ENCODE measurements at places on chromosomes 11 and 22.

- no peak for DNase-seq
These were observed 144.0 kb downstream of the CRYBB2 start for GRCh38 chr22:25363474-25363873.

DNA sequence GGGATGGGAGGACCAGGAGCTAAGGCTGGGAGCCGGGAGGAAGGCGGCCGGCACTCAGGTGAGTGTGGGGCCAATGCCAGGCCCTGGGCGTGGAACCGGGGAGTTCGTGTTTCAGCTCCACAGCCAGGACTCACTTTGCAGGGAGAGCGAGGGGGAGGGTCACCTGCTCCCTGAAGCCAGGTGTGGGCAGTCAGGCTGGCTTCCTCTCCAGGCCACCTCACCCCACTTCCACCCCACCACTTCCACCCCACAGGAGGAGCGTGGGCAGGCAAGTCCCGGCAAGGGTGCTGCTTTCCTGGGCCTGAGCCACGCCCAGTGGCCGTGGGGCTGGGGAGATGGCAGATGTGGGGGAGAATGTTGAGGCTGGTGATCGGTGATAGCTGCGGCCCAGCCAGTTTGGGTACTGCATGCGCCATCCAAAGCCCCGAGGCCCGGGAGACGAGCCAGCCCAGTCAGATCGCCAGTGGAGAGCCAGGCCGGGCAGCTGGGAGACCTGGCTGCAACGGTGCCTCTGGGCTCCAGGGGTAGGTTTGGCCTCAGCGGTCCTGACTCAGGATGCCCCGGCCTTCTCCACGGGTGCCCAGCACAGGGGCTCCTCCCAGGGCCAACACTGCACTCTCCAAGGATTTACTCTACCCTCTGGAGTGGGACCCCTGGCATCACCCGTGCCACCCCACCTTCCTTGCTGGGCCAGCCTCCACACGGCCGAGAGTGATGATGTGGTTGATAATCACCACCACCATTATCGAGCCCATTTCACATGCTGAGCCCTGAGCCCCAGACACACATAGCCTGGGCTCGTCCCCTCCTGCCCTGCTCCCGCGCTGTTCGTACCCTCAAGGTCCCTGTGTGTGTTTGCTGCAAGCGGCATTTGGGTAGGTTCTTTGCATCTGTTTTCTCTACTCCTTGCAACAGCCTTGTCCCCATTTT is 93.8 kb downstream of the WNT7B start:
- DNase-seq: no peak

GRCh38 chr22:41481925-41482318 is 13.0 kb downstream of the ACO2 start:
- no peak for DNase-seq

DNA sequence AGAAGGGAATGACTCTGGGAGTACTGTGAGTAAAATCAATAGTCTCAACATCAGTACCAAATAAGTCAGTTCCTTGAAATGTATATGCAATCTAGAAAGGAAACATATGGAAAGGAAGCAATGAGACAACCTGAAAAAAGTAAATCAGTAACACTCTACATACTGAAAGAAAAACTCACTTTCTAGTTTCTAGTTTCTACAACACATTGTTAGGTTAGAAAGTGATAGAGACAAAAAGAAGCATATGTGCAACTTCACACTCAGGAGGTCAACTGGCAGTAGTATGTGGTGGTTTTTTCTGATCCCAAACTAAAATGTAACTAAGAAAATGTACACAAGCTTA is 156.5 kb upstream of the SOX6 start:
- DNase-seq: no peak

GRCh38 chr11:113329725-113330124 is 15.3 kb downstream of the TTC12 start:
- no peak for DNase-seq

DNA sequence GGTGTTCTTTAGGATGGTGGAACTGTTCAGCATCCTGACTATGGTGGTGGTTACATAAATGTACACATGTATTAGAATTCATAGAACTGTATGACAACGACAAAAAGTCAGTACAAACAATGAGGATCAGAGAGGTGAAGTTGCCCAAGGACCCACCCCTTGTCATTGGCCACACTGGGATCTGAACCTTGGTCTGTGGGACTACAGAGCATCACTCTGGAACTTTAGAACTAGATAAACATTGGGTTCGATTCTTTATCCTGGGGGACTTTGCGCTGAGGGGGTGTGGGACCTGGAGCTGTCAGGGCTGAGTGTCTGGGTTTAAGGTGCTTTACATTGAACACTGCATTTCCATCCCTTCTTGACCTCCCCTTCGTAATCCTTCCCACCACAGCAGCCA is 12.8 kb upstream of the EXT2 start:
- no peak for DNase-seq

DNA sequence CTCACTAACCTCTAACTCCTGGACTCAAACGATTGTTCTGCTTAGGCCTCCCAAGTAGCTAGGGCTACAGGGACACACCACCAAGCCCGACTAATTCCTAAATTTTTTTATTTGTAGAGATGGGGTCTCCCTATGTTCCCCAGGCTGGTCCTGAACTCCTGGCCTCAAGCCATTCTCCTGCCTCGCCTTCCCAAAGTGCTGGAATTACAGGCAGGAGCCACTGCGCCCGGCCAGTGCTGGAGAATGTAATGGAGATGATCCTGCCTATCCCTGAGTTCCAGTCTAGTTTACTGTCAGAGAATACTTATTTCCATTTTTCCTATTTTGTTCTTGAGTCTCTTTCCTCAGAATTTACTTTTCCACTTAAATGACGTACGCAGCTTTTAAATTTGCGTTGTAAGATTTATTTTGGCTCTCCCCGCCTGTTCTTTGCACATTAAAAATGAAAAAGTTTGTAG is at the start of gene CHEK1:
TSS of gene CHEK1 (plus strand) at position 408 of the 458 bp plus-strand sequence. CDS start 1,606 bp downstream, outside the sequence.
- no peak for DNase-seq

GRCh38 chr22:38347944-38348750 is 30.9 kb upstream of the CSNK1E start:
- DNase-seq: no peak

- DNase-seq: peak; percentile 43
These were observed 178.6 kb downstream of the MIAT start for GRCh38 chr22:26835929-26836528.

DNA sequence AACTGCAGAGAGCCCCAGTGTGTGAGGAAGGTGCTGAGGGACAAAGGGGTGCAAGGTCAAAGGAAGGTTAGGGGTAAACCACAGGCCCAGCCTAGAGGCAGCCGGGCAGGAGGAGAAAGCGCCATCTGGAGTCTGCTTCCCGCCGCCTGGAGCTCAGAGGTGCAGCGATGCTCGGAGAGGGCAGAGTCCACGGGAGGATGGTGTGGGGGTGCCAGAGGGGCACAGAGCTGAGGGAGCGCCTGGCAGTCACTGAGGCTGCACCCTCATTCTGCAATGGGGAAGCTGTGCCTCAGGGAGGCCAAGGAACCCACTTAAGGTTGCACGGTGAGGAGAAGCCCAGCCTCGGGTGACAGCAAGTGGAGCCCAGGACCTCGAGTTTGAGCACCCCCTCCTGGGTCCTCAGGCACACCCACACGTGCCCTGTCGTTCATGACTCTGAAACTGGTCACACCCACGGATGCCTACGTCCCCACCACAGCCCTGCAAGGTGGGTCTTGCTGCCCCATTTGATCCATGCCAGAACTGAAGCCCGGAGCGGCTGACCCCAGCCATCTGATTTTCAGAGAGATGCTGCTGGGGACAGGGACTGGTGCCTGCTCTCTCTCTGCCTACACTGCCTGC is 1.6 kb downstream of the IL2RB start:
- no peak for DNase-seq

- DNase-seq: no peak
These were observed 80.2 kb upstream of the KIRREL3 start for GRCh38 chr11:127080735-127081134.

GRCh38 chr11:59416613-59417012 is 9.6 kb downstream of the OR5A2 start:
- no peak for DNase-seq

- DNase-seq: no peak
These were observed 113.2 kb upstream of the RAG2 start for GRCh38 chr11:36711104-36711825.

DNA sequence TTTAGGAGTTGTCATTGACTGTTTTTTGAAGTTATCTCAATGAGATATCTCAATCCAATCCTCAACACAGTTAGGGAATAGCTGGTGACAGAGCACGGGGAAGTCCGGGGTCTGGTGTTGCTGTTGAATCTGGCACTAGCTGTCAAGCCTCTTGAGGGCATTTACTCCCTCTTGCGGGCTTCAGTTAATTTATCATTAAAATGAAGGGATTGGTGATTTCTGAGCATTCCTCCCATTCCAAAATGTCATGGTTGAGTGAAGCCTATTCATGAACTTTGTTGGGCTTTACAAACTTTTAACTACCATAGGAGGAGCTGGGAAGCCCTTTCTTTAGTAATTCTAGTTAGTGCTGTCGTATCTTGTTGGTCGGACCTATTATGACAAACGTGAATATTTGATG is 40.2 kb downstream of the UVRAG start:
- no peak for DNase-seq

DNA sequence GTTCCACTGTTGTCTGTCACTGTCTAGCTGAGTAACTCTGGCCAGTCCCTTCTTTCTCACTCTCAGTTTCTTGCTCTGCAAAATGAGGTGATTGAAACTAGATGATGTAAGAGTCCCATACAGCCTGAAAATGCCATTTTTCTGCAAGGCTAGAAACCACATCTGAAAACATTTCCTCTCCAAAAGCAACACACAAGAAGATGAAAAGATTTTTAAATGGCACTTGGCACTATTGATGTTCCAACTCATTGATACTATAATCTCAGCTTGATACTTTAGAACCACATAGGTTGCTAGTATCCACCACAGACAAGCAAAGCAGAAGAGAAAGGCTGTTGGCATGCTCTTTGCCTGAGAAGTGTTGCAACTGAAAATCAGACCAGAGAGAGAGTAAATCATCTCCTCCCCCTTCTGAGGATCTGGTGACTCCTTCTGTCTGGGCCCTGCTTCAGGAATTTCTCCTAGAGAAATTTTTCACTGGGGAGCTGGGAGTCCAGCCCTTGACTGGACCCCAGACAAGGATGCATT is 1217.9 kb downstream of the LRRC4C start:
- DNase-seq: no peak

GRCh38 chr11:32658639-32659406 is 75.2 kb downstream of the EIF3M start:
- DNase-seq: no peak

- DNase-seq: no peak
These were observed 820.4 kb downstream of the LUZP2 start for GRCh38 chr11:25317216-25317615.

DNA sequence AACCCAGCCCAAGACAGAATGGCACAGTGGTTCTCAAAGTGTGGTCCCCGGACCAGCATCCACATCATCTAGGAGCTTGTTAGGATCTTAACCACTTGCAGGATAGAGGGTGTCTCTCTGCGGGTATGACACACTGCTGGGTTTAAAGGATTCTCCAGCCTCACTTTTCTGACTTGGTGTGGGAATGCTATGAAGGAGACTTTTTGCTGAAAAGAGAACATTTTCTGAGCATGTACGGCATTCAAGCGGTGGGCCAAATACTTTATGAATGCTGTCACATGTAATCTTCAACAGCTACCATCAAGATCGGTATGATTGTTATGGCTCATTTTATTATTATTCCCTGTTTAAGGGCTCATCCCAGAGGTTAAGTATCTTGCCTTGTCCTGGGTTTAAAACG is 1.8 kb upstream of the CD82 start:
- no peak for DNase-seq

DNA sequence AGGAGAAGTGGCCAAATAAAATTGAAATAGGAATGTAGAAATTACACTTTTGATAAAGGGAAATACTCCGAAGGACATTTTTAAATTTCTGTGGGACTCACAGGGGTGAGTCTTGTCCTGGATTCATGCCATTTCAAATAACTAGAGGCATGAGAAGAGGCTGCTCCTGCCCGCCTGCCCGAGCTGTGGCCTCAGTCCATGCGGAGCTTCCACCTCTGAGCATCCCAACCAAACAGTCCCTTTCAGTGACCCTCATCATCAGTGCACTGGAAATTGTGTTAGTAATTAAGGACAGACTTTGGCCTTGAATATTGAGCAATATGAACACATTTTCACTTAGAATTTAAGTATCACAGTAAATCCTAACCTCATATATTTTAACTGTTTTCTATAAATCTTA is 25.6 kb downstream of the GRIA4 start:
- no peak for DNase-seq

DNA sequence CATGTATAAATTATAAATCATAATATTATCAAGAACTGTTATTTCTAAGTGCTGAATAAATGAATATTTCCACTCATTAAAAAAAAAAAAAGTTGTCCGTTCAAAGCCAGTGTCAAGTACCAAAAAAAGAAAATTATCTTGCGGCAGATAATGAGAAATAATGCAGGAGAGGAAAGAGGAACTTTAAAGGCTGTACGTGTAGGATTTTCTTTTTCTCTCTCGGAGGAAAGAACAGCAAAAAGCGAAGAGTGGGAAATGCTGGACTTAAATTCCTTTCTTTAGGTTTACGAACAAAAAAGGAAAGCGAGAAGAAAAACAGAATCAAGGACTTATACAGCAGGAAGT is 999 bp upstream of the CCDC83 start:
- no peak for DNase-seq

GRCh38 chr22:30116362-30117117 is 36.3 kb downstream of the HORMAD2 start:
- no peak for DNase-seq

GRCh38 chr11:134474942-134475341 is 62.9 kb upstream of the B3GAT1 start:
- no peak for DNase-seq

GRCh38 chr11:117929142-117929915 is at the start of gene TMPRSS13:
Gene TMPRSS13, minus strand, starts transcription at chr11:117929402. Its CDS starts 95 bp downstream, at chr11:117929307.
- no peak for DNase-seq

GRCh38 chr11:69321877-69322361 is 28.0 kb downstream of the MYEOV start:
- DNase-seq: peak; percentile 96

DNA sequence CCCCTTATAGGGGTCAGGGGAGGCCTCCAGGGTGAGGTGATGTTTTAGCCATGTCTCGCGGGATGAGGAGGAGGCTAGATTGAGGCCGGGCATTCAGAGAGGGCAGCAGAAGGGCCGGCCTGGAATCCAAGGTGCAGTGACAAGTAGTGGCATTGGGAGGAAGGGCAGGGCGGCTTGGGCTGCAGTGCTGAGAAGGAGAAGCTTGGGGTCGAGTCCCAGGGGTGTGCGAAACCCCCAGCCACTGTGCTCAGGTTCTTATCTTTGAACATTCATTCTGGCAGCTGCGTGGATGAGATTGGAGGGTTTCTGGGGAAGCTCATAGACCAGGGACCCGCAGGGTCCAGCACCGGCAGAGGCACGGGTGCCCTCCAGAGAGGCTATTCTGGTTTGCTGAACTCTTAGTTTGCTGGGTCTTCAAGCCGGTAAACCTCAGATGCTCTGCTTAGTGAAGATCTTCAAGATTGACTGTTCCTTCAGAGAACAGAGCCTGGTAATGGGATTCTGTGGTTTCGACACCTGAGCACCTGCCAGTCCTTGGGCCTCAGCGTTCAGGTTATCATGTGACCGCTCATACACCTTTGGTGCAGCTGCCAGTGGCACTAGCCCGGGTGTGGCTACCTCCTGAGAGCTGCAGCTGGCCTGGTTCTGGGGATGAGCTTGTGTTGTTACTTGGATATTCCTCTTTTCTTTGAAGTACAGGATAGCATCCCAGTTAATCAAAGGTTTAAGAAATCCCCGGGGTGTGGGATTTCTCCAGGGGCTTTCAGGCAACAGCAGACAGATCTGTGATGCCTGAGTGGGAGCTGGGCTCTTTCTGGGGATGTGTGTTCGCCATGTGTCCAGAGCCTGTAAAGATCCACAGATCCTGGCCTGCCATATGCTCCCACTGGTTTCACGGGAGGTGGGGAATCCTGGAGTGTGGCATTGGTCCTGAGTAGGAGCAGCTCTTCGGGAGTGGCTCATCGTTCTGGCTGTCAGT is 152.8 kb downstream of the TBC1D22A start:
- no peak for DNase-seq

- DNase-seq: peak; percentile 97
These were observed 4.5 kb upstream of the TP53I11 start for GRCh38 chr11:44955015-44955738.
